ENCODE measurements at places on chromosomes 3 and 15. TPM values are rescaled to one million over a fixed set of nuclear protein-coding genes. Genes with fewer than 3 reads are reported as not detected.
A peak's percentile ranks its signal among the peaks of the same experiment; 100 is the strongest.

Gene RETNLB
- total RNA-seq: not detected

Gene PEX5L
- not detected for total RNA-seq

Gene CD86
- 6.3 TPM for total RNA-seq

Gene MYO5C
- total RNA-seq: 41.6 TPM

Gene FBXO40
- total RNA-seq: not detected

Gene HEG1
- 96.3 TPM for total RNA-seq

Gene BCHE
- total RNA-seq: 1.4 TPM

Gene CAV3
- total RNA-seq: not detected

Gene SECISBP2L
- 67.0 TPM for total RNA-seq

Gene CACNA1D
- 35.7 TPM for total RNA-seq

Gene ZPLD1
- total RNA-seq: 1.2 TPM

Gene DCP1A
- total RNA-seq: 21.0 TPM

Gene FGF12
- 1.8 TPM for total RNA-seq

Gene TRH
- not detected for total RNA-seq

Gene ALPK3
- total RNA-seq: 20.2 TPM

Gene TICRR
- total RNA-seq: 0.25 TPM

Gene COX5A
- 150 TPM for total RNA-seq

DNA sequence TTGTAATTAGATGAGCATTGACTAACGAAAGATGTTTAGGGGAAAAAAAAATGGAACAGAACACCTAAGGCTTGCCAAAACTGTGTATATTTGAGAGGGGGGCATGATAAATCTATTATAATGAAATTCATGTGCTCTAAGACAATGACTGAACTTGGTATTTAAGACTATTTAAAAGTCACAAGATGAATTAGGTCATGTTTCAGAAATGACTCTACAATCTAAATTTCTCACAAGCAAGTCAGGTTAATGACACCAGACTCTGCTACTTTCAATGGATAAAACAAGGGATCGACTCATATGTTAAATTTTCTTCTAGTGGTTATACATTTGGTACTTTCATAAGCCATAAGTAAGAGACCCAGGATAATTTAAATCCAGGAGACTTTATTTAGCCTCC lies 78.4 kb downstream of the DUT start:
- no peak for DNase-seq

- DNase-seq: no peak
Measured at GRCh38 chr15:27183201-27183600, 212.2 kb downstream of the GABRG3 start.

DNA sequence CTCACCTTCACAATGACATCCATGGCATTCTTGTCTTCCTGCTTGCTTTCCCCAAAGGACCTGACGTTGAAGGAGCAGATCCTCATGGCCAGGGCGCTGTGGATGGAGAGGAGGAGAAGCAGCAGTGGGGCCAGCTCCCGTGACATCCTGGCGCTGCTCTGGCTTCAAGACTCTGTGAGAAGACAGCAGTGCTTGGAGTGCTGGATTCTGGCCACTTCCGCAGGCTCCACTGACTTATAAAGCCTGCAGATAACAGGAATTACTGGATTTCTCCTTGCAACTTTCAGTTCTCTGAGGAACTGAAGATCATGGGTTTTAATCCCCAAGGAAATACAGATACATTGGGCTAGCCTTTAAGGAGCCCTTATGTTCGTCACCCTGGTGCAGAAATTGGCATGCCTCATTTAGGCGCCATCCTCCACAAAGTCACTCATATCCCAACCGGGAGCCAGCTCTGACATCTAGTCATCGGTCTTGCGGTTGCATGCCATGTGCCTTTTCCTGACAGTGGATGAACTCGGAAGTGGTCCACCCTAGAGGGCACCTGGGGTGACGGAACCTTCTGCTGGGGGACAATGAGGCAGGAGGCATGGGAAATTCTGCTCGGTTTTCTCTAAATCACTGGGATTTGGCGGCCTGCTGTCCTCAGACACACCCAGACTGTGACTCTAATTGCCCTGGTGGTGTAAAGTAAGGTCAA lies at the start of gene DNASE1L3:
DNASE1L3 (minus strand) TSS at position 212 of the 700 bp plus-strand sequence; CDS start at position 146, 66 bp downstream.
- DNase-seq: no peak

DNA sequence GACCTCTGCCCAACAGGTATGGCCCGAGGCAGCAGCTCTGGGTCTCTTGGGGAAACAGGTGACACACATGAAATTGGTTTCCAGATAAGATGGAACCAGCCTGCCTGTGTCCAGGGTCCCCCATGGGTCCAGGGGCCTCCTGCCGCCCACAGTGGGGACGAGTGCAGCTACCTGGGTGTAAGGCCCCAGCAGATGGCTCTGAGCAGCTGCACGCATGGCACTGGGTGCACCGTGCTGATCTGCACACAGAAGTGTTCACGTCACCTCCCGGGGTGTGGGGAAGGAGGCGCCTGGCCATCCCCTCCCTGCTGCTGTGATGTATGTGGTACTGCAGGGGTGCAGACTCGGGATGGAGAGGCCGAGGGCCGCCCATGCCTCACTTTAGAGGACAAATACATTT lies 63.6 kb downstream of the NIPA2 start:
- DNase-seq: no peak

- DNase-seq: peak; percentile 96
Measured at GRCh38 chr15:59372352-59373211, at the start of gene MYO1E. Gene MYO1E, minus strand, starts transcription at chr15:59372871. Its CDS starts 371 bp downstream, at chr15:59372500.

GRCh38 chr3:195154111-195154791 lies 116.7 kb downstream of the XXYLT1 start:
- DNase-seq: no peak

DNA sequence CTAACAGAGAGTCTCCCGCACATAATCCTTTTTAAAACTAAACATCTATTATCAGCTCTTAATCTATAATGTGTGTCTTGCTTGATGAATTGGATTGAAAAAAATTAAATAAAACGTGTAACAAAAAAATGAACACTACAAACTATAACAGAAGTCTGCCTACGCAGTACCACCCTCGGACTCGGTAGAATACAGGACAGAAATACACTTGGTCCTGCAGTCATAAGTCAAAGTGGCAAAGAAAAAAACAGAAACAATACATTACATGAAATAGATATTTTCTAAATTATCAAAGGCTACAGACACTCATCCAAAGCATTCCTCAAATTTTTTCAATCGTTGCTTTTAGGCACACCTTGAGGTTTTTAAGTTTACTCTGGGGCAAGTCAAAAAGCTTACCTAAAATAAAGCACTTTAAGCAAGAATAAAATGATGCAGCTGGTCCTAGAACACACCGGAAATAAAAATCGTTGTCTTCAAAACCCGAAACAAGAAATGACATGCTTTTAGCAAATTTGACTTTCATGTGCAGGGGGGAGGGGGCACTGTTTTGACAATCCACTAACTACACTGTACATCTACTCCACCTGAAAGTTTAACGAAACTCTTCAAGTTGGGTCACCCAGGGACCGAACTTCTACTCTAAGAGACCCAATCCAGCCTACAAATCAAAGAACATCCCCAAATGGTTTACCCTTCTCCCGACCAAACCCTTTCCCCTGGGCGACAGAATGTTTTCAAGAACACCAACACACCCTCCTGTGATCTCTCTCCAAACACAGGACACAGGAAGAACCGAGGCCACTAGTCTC lies 1.3 kb downstream of the ADAM10 start:
- no peak for DNase-seq

DNA sequence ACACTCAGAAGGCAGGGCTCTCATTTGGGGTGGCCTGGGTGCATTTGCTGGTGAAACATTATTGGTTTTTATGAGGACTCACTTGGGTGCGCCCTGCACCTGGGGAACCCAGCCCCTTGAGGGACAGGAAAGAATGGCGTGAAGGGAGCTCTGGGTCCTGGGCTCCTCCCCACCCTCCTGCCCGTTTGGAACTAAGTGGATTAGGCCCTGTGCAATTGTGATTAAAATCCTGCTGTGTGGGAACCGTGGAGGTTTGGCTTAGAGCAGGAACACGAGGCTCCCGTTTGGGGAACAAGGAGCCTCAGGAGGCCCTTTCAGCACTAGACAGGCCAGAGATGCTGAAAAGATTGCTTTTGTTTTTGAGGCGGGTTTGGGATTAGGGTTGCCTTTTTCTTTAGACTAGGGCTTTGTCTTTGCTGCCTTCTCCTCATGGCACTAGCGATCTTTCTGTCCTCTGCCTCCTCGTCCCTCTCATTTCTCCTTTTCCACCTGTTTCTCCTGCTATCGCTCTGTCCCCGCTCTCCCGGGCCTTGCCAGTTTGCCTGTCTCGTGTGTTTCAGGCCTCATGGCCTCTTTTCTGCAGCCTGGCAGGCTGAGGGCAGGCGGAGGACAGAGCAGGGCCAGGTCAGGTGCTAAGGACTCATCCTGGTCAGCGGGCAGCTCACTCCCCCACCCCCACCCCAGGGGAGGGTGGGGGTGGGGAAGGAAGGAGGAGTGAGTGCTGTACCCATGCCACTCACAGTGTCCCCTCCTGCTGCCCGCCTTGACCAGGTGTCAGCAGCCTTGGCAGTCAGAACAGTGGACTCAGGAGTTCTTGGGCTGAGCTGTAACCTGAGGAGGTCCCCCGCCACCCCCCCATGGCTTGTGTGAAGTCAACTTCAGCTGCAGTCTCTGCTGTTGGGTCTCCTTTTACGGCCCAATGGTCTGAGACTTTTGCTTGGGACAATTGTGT lies 8.6 kb downstream of the MAPKAPK3 start:
- no peak for DNase-seq

DNA sequence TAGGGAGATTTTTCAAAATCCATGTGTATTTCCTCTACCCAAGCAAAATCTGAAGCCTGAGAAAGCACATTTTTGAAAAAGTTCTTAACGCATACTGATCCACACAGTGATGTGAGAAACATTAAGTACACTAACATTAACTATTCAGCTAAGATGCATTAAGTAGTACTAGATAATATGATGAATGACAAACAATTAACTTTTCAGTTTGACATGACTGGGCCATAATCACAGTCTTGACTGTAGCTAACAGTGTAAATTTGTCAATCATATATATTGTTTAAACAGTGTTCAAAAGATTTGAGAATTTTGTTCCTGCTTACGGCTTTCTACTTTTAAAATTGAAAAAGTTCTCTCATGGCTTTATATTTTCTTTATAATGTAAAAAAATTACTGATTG lies 72.0 kb downstream of the CNTN3 start:
- no peak for DNase-seq

DNA sequence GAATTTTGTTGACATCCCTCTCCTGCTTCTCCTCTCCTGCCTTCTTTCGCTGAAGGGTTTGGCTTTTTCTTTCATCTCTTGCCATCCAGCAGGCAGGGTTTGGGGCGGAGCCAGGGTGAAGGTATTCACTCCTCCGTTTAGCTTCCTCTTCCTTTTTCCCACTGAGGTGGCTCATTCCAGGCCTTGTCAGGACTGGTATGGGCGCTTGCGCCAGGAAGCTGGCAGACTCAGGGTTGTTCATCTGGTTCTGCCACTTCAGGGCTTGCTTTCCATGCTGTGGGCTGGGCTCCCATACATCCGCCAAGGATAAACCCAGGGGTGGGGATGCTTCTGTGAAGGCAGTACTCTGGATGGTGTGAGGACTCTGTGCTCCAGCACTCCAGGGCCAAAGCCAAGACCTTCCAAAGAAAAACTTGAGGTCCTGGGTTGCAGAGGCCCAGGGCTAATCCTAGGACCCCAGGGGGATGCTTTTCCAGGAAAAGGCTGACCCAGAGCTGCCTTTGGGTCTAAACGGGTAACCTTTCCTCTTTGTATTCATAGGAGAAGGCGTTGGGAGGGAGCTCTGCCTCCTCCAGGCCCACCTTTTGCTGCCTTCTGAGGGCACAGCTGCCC lies 7.7 kb upstream of the AMOTL2 start:
- peak; percentile 67 for DNase-seq

- no peak for DNase-seq
Measured at GRCh38 chr15:100704281-100705055, 102.1 kb downstream of the ASB7 start.

GRCh38 chr3:124791142-124791541 lies 60.9 kb downstream of the UMPS start:
- DNase-seq: no peak

DNA sequence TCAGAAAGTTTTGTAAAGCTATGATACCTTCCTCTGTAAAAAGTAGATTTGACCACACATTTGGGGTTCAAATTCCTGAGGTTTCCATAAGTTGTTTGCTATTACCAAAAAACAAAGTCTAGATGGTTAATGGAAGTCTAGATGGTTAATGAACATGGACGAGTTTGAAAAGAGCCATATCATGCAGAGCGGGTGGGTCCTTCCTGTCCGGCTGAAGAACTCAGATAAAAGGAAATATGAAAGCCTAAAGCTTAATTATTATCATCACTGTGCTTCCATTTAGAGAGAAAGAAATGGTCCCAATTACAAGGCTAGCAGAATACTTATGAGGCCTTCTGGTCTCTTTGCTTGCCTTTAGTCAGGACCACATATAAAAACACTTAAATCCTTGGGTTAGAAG lies 132.1 kb upstream of the SATB1 start:
- no peak for DNase-seq

- no peak for DNase-seq
Measured at GRCh38 chr3:196237203-196237602, 20.9 kb downstream of the SLC51A start.

GRCh38 chr15:75720787-75721479 lies 8.3 kb upstream of the CSPG4 start:
- no peak for DNase-seq

- DNase-seq: no peak
Measured at GRCh38 chr3:101656651-101657050, 20.3 kb downstream of the ZBTB11 start.

GRCh38 chr3:49165771-49166751 lies at the start of gene CCDC71:
Gene CCDC71, minus strand, starts transcription at chr3:49166331. Its CDS starts 2,123 bp downstream, at chr3:49164208.
- peak; percentile 91 for DNase-seq

- DNase-seq: no peak
Measured at GRCh38 chr3:119681279-119681678, 4.1 kb upstream of the COX17 start.

DNA sequence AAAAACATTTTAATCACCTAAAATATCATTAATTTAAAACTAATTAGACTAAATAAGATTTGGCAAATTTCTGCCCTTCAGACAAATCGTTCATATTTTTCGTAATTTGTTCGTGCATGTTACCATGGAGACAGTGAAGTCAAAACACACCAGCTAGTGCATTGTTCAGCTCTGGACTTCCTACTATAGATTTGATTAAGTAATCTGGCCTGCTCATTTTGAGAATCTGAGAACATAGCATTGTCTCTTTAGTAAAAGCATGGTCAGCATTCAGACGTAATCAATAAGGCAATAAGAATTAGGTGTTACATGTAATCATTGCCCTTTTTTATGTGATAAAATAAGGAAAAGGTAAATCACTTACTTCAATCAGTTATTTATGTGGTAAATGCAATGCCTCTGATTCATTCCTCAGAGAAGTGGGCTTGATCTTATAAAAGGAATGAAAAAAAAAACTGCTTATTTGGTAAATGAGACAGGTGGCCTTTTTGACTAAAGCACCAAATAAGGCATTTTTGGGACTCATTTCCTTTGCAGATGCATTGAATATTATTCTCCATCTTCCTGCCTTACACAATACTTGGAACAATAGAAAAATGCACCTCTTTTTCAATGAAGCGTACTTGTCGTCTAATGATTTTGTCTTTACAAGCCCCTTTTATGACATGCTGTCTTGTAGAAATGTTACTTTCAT lies 84.5 kb upstream of the FNDC3B start:
- no peak for DNase-seq

- DNase-seq: no peak
Measured at GRCh38 chr3:60584250-60584649, 667.0 kb downstream of the FHIT start.
